ENCODE measurements at places on chromosomes 6 and 20.

GRCh38 chr6:168216117-168216516 lies 103.5 kb downstream of the DACT2 start:
- DNase-seq: no peak

DNA sequence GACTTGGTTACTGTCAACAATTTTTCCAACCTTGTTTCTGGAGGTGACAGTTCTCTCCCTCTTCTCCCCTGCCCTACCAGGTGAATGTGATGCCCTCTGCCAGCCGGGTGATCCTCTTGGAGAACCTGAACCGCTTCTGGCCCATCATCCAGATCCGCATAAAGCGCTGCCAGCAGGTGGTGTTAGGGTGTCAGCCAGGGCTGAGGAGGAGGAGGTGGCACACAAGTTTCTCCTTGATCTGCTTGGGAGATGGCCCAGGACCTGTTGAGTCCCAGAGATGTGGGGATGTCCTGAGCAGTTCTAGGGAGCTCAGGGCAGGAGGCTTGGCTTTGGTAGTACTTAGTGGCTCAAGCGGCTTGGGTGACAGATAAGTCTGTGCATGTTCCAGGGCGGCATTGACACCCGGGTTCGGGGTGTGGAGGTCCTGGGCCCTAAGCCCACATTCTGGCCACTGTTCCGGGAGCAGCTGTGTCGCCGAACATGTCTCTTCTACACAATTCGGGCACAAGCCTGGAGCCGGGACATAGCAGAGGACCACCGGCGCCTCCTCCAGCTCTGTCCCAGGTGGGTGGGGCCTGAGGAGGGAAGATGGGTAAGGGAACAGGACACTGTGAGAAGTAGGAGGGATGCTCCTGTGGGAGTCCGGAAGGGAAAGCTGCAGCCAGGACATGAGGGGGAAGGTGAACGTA lies 21.2 kb downstream of the CUL9 start:
- no peak for DNase-seq

GRCh38 chr6:13120483-13121482 lies 207.6 kb downstream of the TBC1D7 start:
- DNase-seq: peak; percentile 34

DNA sequence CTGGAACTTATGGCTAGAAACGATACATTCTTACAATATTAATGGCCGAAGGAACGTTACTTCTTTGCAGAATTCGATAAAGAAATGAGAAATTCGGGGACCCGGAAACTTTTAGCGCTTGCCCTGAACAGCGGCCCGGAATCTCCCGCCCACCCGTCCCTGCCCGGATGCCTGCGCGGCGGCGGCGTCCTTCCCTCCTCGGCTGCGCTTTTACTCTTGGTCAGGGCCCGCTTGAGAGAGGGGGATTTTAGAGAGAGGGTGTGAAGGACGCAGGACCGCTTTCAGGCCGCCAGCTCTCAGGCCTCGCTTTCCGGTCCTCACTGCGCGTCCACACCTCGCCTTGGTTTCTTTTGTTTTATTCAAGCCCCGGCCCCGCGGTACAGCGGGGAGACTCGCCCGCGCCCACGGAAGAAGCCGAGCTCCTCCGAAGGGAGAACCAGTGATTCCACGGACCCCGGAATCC lies 243.7 kb downstream of the ARID1B start:
- peak; percentile 50 for DNase-seq

DNA sequence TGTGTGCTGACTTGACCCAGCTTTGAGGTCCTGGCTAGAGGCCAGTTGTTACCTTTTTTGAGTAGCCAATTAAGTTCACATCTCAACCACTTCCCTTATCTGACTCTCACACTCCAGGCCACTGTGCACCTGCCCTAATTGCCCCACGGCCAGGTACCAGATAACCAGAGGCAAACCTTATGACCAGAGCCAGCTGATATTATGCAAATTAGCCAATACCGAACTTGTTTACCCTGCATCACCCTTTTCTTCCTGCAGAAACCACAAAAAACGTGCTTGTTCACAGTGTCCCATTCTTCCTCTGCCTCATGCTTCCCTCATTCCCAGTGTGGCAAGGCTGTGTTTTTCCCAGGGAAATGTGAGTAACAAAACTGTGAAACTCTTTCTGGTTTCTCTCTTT lies 89.3 kb downstream of the HTR1B start:
- no peak for DNase-seq

DNA sequence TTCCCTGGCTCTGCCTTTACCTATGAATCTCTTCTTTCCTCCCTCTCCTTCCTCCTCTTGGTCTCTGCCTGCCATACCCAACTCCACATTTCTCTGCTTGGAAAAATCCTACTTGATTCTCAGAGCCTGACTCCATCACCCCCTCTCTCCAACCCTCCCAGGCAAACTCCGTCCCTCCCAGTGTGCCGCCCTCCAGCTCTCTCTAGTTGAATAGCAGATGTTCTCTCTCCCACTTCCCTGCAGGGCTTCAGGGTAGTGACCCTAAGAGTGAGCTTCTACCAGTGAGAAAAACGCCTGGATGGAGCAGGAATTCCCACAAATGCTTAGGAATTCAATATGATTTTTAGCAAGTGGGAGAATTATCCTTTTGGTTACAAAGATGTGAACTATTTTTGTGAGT lies 141.6 kb downstream of the MTHFD1L start:
- no peak for DNase-seq

DNA sequence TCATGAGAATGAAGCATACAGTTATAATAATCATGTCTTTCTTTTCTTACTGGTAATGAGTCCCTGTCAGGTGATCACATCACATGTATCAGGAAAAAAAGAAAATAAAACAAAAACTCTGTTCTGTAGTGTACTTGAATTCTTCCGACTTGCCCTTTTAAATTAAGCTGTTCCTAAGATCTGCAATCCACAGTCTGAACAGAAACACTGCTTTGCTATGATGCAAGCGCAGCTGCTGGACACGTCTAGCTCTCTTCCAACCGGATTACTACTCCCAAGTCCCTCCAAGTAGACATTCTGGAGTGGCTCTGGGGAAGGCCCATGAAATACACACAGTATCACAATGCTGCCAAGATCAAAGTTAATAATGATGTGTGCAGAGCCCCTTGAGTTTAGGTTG lies 83.7 kb downstream of the FYN start:
- no peak for DNase-seq

- no peak for DNase-seq
These were observed 24.1 kb downstream of the SLC24A3 start for GRCh38 chr20:19236371-19237055.

- DNase-seq: no peak
These were observed 28.7 kb upstream of the RPS6KA2 start for GRCh38 chr6:166655713-166656229.

- no peak for DNase-seq
These were observed 215.1 kb downstream of the ERMARD start for GRCh38 chr6:169966312-169967181.

DNA sequence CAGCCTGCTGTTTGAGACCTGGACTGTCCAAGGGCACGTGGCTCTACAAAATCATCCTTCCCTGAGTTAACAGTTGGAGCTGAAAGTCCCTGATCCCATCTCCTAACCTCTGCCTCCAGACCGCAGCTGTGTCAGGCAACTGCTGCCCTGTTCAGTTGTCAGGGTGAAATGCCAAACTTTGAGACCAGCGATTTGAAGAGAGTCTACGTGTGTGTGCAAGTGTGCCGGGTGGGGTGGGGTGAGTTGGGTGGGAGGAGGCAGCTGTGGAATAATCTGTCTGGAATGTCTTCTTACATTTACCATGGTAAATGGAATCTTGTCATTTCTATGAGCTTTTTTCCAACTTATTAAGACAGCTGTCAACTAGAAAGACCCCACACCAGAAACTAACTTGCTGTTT lies 81.0 kb upstream of the FAM8A1 start:
- no peak for DNase-seq

- no peak for DNase-seq
These were observed 16.9 kb downstream of the SLC22A23 start for GRCh38 chr6:3439961-3440360.

GRCh38 chr20:22507240-22507961 lies 77.0 kb downstream of the FOXA2 start:
- no peak for DNase-seq

- peak; percentile 42 for DNase-seq
These were observed 2.0 kb downstream of the EEF1E1 start for GRCh38 chr6:8100159-8100854.

DNA sequence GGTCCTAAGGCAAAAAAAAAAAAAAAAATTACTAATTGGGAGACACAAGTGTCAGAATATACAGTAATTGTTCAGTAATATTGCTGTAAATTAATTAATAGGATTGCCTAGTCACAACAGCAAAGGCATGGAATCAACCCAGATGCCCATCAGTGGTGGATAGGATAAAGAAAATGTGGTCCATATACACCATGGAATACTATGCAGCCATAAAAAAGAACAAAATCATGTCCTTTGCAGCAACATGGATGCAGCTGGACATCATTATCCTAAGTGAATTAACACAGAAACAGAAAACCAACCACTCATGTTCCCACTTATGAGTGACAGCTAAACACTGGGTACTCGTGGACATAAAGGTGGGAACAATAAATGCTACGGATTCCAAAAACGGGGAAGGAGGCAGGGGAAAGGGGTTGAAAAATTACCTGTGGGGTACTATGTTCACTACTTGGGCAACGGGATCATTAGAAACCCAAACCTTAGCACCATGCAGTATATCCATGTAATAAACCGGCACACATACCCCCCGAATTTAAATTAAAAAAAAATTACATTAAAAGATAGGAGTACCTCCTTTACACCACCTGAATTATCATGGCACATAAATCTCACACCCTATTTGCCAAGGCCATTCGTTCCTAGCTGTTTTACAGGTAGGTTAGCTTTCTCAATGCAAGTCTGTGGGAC lies 689 bp upstream of the PFDN4 start:
- DNase-seq: no peak

- DNase-seq: no peak
These were observed 851.2 kb downstream of the PHF3 start for GRCh38 chr6:64486578-64487351.

- DNase-seq: no peak
These were observed at the start of gene FOXS1 for GRCh38 chr20:31845300-31845863. TSS of gene FOXS1 (minus strand) at chr20:31845604. CDS start at chr20:31845542, 62 bp downstream.

DNA sequence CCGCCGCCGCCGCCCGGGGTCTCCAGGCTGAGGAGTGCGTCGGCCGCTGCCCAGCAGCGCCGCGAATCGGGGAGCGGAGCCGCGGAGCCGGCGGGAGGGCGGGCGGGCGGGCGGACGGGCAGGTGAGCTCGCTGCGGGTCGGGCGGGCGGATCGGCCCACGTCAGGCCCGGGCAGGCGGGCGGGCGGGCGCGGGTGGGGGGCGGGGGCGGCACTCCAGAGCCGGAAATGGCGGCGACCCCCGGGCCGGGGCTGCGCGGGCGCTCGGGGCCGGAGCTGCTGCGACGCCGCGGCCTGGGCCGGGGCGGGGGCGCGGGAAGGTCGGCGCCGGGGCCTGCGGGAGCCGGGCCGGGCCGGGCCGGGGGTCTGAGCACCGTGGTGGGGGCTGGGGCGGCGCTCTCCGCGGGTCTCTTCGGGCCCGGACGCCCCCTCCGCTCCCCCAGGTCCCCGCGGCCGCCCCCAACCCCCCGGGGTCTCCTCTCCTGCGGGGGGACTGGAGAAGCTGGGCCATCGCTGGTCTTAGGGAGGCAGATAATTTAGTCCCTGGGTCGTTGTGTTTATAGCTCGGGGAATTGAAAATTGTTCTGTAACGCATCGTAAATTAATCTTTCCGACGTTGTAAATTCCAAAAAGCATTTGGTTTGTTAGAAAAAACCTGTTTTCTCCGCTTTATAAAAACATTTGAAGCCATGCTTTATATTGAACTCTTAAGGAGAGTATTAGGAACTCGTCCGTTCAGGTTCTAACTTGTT lies 451 bp downstream of the DNAJC5 start:
- DNase-seq: no peak

GRCh38 chr6:139436957-139437348 lies 62.5 kb upstream of the CITED2 start:
- DNase-seq: no peak

- DNase-seq: no peak
These were observed 77.0 kb downstream of the JPH2 start for GRCh38 chr20:44109951-44110361.

DNA sequence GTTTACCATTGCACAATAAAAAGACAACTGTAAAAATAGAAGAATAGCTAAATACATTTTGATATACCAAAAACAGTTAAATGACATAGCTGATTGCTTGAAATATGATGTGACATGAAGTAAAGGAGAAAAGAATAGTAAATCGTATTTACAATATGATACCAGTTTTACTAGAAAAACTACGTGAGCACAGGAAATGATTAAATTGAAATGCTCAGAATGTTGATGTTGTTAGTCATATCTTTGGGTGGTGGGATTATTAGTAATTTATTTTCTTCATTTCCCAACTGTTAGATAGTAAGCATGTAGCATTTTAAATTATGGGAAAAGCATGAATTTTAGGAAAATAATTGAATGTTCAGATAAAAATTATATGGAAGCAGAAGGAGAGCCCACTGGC lies 268.3 kb upstream of the TAB2 start:
- DNase-seq: no peak

- DNase-seq: no peak
These were observed 8.9 kb upstream of the RFPL4B start for GRCh38 chr6:112338166-112338709.

GRCh38 chr6:112320561-112321318 lies 26.4 kb upstream of the RFPL4B start:
- DNase-seq: no peak

DNA sequence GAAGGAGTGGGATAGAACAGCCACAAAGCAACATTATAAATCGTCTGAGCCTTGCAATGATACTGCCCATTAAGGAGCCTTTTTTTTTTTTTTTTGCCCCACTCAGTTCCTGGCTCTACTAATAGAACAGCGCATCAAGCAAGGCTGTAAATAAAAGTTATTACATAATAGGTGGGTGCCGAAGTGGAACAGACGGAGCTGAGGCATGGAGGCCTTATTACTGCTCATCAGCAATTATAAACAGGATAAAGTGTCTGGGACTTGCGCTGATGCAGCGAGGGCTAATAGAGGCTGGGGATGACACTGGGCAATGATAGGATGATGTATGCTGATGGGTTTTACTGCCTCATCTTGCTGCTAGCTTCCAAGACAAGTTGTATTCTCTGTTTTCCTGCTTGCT lies 272.1 kb downstream of the ZFAND3 start:
- DNase-seq: peak; percentile 50

DNA sequence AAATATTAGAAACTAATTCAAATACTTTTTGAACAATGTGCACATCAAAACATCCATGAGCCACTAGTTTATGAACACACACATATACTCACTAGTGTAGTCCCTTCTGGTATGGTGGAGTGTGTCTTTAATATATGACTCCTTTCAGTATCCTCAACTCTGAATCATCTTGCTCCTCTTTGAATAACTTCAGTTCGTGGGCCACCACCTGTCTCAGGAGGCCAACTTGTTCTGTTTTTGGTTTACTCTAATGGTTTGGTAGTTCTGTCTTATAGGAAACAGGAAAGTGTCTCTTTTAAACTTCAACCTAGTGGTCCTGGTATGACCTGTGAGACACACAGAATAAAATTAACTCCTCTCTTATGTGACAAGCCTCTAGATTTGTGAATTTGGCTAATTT lies 55.6 kb downstream of the ZNF292 start:
- DNase-seq: no peak

DNA sequence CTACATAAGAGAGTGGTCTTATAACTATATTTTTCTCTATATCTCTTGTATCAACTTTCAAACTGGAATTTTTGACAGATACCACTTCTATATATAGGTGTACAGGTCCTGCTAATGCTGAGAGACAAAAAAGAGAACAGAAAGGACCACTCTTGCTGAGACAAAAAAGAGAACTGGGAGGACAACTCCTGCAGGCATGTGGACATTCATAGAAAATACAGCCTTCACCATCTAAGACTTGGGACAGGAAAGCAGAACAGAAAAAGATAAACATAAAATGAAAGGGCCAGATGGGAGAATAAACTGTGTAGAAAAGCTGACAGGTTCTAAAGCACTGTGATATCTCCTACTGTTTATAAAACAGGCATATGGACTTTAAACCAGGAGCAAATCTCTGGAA lies 541.0 kb upstream of the ADGRB3 start:
- DNase-seq: peak; percentile 7
